ENCODE measurements at places on chromosomes 5 and 9. TPM values are rescaled to one million over a fixed set of nuclear protein-coding genes. Genes with fewer than 3 reads are reported as not detected.

Gene NNT
- 96.4 TPM for total RNA-seq

GRCh38 chr9:31347082-31347617, 1037.3 kb upstream of the ACO1 start:
- H3K4me3 ChIP-seq, result peak overlapping the region; percentile 53
- no peaks in the 10 kb centered on the region for H3K27me3 ChIP-seq
- H3K36me3 ChIP-seq, result peaks cover 8% of the 10 kb centered on the region
- H3K4me1 ChIP-seq, result peaks cover 26% of the 10 kb centered on the region
- DNase-seq, result no peak

- DNase-seq, result no peak
- no peak overlapping the region for H3K27ac ChIP-seq
- no peaks in the 10 kb centered on the region for H3K36me3 ChIP-seq
- H3K4me3 ChIP-seq, result no peak overlapping the region
- H3K4me1 ChIP-seq, result peaks cover 7% of the 10 kb centered on the region
These were observed 37.4 kb downstream of the SNX24 start for GRCh38 chr5:122882831-122883230.

GRCh38 chr5:95848701-95849100, 26.2 kb upstream of the GLRX start:
- H3K4me3 ChIP-seq, result no peak overlapping the region
- H3K27ac ChIP-seq, result no peak overlapping the region
- peaks cover 22% of the 10 kb centered on the region for H3K4me1 ChIP-seq
- no peak for DNase-seq
- H3K36me3 ChIP-seq, result no peaks in the 10 kb centered on the region
- H3K27me3 ChIP-seq, result peaks cover 8% of the 10 kb centered on the region

DNA sequence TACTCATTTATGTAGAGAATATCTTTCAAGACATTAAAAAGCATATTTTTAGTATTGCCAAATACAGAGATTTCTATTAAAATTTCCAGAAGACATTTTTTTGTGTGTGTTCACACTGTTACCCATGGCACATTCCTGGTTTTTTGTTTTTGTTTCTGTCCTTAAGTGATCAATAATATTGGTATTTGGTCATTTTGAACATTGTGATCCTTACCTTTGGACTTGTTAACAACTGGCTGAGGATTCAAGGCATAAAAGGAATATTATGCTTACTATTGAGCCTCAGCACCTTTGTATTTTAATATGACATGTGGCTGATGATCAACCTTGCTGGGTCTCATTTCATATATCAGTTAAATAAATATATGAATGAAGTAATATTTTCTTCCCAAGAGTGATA, 41.9 kb downstream of the ITGA1 start:
- no peak overlapping the region for H3K4me3 ChIP-seq
- H3K36me3 ChIP-seq, result no peaks in the 10 kb centered on the region
- no peak for DNase-seq
- peaks cover 15% of the 10 kb centered on the region for H3K4me1 ChIP-seq
- no peaks in the 10 kb centered on the region for H3K27me3 ChIP-seq
- H3K27ac ChIP-seq, result no peak overlapping the region

Data from activated CD4-positive, alpha-beta memory T cell treated with anti-CD3 and anti-CD28 coated beads, Interleukin-2, amount 10 ng/mL, durations not matched to agents 7 days and 5 days (primary cell).